Activated T-helper 1 cell treated with Interleukin-2 at 50 U/mL for 16 hours (primary cell): ENCODE measurements at places on chromosomes 3 and 15.
A peak's percentile ranks its signal among the peaks of the same experiment; 100 is the strongest.

GRCh38 chr15:46127361-46127874 is 492.6 kb downstream of the SQOR start:
- no peak for DNase-seq

DNA sequence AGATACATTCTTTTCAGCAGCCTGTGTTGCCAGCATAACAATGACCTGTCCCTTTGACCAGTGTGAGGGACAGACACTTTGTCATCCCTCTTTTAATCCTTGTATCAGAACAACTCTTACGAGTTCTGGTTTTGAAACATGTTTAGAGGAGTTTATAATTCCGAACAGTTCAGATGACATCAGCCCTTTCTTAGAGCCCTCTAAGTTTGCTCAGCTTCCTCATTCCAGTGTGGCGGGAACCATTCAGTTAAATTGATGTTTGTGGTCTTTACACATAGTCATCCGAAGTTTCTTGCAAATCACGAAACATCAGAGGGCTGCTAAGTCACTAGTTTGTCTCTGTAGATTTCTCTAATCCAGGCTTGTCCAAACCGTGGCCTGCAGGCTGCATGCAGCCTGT is 102.5 kb downstream of the AKAP13 start:
- no peak for DNase-seq

DNA sequence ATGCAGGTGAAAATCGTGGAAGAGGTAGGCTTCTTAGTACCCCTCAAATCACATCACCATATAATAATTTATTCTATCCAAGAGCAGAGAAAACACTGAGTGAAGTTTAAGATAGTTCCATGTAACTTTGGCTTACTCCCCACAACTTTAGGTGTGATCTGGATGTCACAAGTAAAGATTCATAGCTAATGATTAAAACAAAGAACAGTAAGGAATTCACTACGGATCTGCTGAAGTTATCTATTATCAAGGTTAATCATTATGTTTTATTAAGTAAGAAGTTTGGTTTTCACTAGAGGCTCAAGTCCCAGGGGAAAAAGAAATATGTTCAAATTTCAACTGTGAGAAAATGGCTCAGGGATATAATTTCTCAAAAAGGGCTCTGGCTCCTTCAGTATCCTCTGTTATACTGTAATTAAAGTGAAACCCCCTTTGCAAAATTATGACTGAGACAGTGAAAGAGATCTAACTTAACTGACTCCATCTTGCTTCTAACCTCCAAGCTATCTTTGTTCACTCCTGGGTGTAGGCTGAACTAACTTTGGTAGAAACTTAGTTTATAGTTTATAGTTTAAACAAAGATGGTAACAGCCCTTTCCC is 17.1 kb downstream of the CD80 start:
- DNase-seq, result no peak

DNA sequence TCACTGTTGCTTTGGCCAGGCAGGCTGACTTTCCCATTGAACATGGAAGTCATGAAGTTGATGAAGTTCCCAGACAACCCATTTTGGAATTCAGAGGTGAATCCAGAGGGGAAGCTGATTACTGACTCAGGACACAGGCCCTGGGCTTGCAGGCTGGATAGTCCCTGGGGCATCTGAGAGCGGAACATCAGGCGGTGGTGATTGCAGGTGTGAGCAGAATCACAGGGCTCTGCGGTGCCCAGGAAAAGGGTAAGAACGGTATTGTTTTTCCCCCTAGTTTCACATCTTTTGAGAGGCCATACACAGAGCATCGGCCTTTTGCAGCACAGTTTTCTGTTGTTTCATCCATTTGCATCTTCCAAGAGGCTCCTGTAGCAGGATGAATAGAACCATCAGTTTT is 104.7 kb downstream of the CHSY1 start:
- DNase-seq, result no peak

- no peak for DNase-seq
These were observed 110.8 kb upstream of the RAD18 start for GRCh38 chr3:9074079-9074478.

DNA sequence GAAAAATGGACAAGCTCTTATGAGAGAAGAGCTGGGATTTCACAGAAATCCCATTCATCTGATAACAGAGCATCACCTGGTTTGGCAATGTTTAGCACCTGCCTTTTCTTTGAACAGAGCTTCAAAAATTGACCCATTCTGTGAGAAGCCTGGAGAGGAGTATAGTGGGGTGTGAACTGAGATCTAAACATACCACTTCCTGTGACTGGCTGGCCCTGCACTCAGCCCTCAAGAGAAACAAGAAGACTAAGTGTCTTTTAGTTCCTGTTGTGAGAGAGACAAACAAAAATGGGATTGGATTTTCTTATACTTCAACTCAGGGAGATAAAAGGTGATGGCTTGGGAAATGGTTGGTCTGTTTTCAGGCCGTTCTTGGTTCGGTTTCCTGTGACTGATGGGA is 1060.2 kb downstream of the ROBO1 start:
- no peak for DNase-seq

DNA sequence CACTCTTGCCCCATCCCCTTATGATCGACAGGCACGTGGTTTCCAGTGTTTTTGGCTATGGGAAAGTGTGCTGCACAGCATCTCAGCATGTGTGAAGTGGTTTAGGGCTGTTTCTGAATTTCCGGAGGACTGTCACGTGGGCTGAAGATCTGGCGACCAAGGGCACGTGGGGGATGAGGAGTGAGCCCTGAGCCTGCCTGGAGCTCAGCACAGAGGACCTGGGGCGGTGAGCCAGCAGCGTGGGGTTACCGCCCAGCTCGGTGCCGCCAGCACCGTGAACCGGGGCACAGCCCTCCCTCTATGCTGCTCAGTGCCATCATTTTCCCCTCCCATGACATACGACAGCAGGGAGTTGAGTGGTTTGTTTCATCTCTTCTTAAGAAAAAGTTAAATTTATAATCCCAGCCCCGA is 150.2 kb downstream of the DNAJB8 start:
- DNase-seq, result peak; percentile 52

DNA sequence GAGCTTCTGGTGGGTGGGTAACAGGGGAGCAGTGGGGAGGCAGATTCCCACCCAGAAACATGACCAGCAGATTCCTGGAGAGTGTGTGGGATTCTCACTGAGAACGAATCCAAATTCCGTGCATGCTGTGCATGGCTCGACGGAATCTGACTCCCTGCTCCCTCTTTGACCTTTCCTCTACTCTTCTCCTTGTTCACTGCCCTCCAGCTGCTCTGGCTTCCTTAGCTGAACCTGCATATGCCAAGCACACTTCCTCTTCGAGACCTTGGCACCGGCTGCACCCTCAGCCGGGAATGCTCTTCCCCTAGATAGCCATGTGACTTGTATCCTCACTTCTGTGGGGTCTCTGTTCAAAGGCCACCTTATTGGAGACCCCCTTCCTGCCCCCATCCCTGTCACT is 6.3 kb downstream of the INSYN1 start:
- no peak for DNase-seq

GRCh38 chr3:86723433-86723832 is 267.5 kb downstream of the VGLL3 start:
- no peak for DNase-seq

GRCh38 chr3:123083383-123084124 is 16.7 kb downstream of the PDIA5 start:
- DNase-seq, result no peak

GRCh38 chr15:92917598-92918407 is 17.7 kb downstream of the CHD2 start:
- peak; percentile 81 for DNase-seq

DNA sequence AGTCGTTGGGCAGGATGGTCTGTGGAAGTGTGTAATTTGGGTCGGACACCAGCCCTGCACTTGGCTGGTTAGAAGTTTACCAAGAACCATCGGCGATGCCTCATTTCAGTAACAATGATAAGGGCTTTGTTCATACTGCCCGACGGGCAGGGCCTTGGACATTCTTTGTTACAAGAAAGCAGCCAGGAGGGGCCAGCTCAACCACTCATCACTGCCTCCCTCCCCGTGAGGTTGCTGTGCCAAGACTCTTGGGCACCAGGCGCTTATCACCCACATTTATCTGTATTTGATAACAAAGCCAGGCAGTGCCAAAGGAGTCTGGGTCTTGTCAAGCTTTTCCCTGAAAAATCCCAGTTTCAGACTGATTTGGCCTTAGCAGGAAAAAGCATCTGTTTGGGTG is 235.0 kb downstream of the ADAMTS17 start:
- DNase-seq, result no peak

GRCh38 chr15:98292442-98293240 is 332.1 kb downstream of the ARRDC4 start:
- DNase-seq, result no peak

DNA sequence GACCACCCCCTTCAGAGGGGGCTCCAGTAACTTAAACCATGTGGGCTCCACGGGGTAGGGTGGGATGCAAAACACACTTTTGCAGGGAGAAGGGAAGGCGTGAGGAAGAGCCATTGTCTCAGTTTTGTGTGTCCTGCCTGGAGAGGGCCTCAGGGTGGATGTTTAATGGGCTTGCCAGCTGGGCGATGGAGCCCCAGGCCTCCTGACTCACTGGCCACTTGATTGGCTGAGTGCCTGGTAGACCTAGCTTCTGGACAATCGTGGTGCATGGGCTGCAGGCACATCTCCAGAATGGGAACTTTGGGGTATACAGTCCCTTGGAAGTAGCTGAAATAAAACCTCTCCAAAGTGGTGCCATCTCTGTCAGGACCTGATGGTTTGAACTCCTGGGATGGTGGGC is 118.3 kb upstream of the MRPS22 start:
- DNase-seq, result no peak

DNA sequence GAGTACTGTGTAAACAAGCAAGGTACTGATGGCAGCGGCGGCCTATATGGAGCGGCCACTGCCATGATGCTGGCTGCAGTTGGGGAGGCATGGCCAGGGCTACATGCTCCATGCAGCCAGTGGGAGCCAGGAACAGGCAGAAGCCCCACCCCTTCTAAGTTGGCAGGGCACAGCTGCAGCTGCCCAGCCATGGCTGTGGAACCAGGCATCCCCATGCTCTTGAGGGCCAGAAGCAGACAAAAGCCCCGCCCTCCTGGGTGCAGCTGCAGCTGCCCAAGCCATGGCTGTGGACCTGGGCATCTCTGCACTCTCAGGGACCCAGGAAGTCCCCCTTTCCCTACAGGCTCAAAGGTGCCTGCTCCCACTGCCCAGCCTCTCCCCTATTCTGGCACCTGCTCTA is 150.9 kb downstream of the FMN1 start:
- no peak for DNase-seq

DNA sequence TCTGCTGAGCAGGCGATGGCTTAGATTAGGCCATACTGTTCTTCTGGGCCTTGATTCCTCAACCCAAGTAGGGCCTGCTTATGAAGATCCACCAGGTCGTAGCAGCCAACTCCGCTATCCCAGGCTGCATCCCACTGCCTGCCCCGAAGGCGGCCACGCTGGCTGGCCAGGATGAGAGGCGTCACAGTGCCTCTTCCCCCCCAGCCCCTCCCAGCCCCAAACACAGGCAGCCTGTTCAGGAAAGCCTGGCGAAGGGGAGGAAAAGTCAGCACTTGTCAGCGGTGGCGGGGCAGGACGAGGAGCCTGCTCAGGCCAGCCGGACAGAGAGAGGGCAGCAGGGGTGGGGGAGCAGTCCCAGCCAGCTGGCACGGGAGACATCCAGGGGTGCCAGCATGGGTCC is 11.2 kb downstream of the PTH1R start:
- no peak for DNase-seq

DNA sequence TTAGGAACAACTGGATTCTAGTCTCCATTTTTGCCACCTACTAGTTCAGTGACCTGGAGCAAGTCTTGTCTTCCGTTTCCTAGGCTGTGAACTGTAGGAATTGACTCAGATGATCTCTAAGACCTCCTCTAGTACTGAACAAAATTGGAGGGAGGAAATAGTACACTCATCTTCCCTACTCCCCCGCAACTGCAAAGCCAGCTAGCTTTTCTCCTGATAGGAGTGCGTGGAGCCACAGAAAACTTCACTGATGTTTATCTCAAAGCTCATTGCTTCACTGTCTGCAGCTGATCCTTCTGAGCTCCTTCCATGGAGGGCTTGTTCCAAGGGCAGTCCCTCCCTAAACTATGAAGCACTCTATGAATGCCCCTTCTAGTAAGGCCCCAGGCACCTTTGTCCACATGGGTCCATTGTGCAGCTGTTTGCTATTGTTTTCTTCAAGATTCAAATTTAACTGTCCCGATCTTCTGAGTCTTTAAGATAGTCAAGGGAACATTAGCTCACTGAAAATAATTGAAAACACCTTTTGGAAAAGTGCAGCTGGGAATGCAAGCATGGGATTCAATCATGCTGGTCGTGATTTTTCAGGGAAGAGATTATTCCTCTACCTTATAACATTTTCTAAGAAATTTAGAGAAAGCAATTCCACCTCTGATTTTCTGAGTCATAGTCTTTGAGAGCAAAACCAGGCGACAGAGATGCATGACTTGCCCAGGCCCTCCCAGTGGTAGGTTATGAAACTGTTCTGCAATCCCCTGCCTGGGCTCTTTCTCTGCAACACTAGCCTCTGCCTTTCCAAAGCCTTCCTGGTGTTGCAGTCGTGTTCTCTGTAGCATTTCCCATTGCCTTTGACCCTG is 24.3 kb downstream of the FILIP1L start:
- no peak for DNase-seq

GRCh38 chr3:127954640-127955039 is 39.6 kb downstream of the KBTBD12 start:
- no peak for DNase-seq

GRCh38 chr15:43808435-43808950 is 8.1 kb downstream of the HYPK start:
- no peak for DNase-seq

GRCh38 chr15:33226559-33227181 is 32.2 kb upstream of the FMN1 start:
- DNase-seq, result peak; percentile 34

- no peak for DNase-seq
These were observed 148.5 kb downstream of the IGF1R start for GRCh38 chr15:98796685-98797357.
